HTR-8/SVneo (cell line): ENCODE measurements at places on chromosomes 11 and 22.
A peak's percentile ranks its signal among the peaks of the same experiment; 100 is the strongest.

- no peak for DNase-seq
Observed at GRCh38 chr22:44311855-44312170, 938 bp downstream of the SHISAL1 start.

DNA sequence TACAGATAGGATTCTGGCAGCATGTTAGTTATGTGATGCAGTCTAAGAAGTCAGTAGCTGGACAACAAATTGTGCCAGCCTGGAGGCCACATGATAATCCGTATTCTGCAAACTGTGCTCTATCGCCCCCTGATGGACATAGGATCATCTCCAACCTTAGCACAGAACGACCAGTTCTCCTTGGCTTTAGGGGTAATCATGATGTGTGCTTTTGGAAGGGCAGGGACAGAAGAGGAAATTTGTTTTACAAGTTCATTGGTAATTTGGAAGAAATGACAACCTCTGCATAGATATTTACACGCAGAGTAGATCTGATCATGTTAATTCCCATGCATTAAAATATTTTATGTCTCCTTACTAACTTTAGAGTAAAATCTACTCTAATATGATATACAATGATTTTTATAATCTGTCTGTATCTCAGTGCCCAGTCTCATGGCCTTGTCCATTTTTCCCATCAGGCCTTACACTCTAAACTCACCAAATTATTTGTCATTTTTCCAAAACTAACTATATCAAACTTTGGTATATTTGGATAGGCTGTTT is 12.1 kb downstream of the OR10D3 start:
- peak; percentile 17 for DNase-seq

- no peak for DNase-seq
Observed at GRCh38 chr11:26410706-26411366, 78.9 kb downstream of the ANO3 start.

DNA sequence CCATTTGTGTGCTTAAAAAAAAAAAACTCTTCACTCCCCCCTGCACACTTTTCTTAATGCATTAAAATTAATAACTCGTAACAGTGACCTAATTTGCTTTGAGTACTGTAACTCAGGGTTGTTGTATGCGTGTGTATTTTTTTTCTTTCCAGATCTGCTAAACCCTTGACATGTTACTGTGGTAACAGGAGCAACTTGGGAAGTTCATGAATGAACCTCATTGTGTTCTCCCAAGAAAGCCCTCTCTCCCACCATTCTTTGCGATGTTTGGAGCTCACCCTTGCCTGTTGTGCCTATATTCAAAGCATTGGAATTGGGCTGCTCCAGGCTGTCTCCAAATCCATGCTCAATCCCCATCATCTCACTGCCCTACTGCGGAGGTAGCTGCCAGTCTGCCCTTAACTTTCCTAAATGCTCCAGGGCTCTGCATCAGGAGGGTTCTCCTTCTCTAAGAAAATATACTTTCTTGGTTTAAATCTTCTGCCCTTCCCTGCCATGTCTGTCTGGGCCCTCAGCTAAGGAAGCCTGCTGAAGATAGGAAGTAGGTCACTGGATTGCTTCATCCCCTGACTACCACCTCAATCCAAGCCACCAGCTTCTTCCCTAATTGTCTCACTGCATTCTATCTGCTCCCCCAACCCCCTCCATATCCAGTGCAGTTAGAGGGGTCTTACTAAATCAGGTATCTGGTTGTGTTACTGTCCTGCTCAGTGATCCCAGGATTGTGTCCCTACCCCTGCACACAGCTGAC is 70.3 kb downstream of the KIRREL3 start:
- no peak for DNase-seq

DNA sequence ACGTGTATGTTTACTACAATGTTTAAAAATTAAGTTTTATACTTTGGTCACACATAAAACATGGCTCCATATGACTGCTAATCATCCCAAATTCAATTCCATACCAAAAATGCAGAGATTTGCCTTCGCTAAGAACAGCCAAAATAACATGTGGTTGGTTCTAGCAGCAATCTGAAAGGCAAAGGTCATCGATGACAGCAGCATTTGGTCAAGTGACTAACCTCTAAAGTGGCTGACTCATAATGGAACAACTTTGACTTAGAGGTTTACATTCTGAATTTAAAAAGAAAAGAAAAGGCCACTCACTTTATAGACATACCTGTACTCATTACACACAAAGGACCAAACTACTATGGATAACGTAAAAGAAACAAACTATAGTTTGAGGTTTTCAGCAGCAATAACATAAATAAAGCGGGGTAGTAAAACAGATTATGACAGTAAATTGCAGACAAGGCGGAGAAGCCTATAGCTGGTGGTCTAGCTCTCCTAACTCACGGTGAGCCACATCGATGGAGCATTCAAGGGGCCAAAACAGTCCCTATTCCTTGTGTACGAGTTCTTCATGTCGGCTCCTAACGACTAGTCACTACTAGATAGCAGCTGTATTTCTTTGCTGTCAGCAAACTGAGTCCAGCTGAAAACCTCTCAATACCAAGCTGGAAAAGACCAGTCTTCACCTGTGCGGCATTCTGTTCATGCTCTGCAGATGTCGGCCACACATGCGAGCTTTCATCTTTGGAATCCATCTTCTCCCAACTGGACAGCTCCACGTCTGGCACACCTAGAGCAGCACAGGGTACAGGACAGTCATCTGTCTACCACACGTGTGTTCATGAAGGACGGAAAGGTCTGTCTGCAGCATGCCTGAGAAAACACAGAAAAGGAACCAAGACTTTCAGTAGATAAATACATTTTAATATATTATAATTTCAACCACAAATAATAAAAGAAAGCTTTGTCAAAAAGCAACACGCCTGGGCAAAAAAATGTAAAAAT is 42.1 kb downstream of the PRDM10 start:
- DNase-seq = peak; percentile 34

- no peak for DNase-seq
Observed at GRCh38 chr11:18463439-18463838, 7.8 kb downstream of the LDHAL6A start.

DNA sequence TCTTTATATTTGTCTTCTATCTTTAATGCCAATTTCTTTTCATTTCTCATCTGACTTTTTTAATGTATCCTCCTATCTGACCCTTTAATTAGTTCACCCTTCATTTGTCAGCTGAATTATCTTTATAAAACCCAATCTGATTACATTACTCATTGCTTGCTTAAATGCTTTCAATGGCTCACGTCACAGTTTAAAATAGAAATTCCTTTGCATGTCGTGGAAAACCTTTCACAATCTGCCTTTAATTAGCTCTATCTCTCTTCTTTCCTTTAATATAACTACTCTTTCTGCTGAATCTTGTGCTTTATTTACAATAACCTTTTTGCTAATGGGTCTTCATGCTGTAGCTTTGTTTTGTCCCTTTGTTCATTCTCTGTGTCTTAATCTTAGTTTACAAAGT is 125.7 kb downstream of the DYNC2H1 start:
- DNase-seq = no peak

- DNase-seq = no peak
Observed at GRCh38 chr11:69618237-69618636, 22.7 kb upstream of the CCND1 start.

DNA sequence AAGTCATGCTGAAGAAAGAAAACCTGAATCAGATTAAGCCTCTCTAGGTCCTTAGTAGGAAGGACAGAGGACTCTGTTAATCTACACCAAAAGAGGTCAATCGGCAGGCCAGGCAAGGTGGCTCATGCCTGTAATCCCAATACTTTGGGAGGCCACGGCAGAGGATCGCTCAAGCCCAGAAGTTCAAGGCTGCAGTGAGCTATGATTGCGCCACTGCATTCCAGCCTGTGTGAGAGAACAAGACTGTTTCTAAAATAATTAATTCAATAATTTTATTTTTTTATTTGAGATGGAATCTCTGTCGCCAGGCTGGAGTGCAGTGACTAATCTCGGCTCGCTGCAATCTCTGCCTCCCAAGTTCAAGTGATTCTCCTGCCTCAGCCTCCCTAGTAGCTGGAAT is 4.5 kb downstream of the XRCC6 start:
- DNase-seq = no peak

DNA sequence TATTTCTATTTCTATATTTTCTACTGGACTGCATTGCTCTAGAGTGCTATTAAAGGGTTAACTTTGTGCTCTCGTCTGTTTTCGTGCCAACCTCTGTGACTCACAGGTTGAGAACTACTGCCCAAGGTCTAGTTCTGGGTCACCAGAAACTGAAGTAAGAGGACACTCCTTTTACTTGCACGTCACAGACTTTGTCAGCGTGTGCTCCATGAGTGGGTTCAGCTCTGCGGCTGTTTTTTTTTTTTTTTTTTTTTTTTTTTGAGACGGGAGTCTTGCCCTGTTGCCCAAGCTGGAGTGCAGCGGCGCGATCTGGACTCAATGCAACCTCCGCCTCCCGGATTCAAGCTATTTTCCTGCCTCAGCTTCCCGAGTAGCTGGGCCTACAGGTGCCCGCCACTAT is 49.8 kb downstream of the CLMP start:
- DNase-seq = peak; percentile 98

DNA sequence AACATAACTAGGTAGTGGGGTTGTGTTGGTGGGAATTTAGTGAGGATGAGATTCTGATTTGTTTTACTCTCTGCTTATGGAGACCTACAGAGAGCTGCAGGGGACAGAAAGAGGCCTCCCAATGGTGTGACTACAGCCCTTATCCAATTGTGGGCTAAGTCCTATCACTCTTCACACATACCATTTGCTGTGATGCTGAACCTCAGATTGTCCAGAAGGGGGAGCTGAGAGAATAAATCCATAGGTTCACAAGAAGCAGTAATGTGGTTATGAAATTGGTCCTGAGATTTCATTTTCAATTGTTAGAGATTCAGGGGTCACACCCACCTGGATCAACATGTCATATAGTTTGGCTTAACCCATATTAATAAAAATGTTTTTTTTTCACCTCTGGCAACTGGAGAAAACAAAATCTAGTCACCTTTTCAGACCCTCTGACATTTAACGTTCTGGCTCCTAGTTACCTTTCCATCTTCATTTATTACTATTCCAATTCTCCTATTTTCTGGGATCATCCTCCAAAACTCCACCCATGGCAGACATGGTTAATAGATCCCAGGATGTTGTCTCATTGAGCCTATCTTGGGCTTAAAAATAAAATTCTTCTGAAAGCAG is 53.3 kb upstream of the PTPN5 start:
- peak; percentile 30 for DNase-seq

DNA sequence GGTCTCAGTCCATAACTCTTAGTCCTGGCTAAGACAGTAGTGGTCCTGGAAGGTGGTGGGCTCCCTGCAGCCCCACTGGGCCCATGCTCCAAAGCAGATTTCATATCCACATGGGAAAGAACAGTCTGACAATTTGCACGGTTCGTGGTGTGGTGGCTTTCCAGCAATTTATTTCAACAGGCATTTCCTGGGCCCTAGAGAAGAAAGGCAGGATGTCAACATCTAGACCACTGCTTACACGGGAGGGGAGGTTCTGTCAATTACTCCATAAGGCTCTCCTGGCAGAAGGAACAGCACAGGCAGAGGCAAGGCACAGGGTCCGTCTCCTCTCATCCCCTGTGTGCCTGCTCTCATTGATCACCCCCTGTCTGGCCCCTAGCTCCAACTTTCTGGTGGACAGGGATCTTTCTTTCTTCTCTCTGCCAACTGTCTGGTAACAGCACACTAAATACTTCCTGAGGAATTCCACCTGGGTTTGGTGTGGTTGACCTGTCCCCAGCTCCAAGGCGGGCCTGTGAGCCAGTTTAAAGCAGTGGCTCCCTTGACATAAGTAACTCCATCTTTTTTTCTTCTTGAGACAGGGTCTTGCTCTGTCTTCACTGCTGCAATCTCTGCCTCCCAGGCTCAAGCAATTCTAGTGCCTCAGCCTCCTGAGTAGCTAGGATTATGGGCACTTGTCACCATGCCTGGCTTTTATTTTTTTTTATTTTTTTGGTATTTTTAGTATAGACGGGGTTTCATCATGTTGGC is 5.1 kb upstream of the A4GALT start:
- no peak for DNase-seq

DNA sequence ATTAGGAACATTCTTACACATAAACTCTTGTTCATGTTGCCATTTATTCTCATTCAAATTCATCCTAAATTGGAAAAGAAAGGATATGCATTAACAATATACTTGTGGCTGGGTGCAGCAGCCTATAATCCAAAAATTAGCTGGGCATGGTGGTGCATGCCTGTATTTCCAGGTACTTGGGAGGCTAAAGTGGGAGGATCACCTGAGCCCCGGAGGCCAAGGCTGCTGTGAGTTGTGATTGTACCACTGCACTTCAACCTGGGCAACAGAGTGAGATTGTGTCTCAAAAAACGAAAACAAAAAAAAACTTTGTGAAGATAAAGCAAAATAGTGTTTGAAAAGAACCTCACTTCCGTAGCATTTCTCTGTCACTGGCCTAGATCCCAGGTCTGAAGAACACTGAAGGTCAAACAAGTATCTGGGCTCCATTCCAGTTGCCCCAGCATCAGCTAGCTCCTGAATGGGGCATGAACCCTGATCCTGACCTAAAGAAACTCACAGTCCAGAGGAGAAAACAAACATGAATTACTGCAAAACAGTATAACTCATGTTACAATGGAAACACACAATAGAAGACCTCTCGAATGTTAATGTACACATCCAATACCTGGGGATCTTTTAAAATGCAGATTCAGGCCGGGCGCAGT is 32.2 kb downstream of the TUG1 start:
- no peak for DNase-seq

GRCh38 chr11:80559942-80560341 is 1119.1 kb upstream of the TENM4 start:
- DNase-seq = no peak

DNA sequence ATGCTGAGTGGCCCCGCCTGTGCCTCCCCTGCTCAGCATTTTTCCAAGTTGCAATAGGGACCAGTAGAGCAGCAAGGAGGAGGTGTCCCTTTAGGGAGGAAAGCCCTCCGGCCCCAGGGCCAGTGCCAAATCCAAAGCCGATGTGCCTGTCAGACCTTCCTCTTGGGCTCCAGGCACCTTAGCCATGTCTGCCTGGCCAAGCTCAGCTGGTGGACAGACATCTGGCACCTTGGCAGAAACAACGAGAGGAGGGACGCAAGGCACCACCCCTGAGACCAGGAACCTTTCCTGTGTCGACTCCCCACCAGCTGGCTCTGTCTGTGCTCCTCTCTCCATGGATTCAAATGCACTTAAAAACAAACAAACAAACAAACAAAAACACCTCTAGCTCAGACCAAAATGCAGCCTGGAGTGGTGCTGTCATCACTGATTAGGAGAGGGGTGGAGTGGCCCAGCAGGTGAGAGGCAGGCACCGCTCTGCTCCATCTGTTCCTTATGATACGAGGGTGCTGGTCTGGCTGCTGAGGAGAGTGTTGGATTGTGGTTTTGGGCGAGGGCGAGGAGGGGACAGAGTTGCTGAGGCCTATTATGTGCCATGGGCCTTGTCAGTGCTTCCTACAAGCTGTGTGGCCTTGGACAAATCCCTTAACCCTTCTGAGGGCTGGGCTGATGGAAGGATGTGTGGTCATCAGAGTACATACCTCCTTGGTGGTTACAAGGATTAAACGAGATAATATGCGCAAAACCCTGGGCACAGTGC is 46.2 kb downstream of the TP53I11 start:
- DNase-seq = no peak

GRCh38 chr11:93728792-93729128 is 12.5 kb downstream of the TAF1D start:
- no peak for DNase-seq

- peak; percentile 38 for DNase-seq
Observed at GRCh38 chr11:120912504-120912903, 111.4 kb upstream of the TBCEL start.
